NCI-H524 treated with DMSO at 0.1 percent for 48 hours (cell line): ENCODE measurements at places on chromosomes 1 and 21.

GRCh38 chr1:150268340-150268704, 494 bp downstream of the APH1A start:
- no peak for DNase-seq

GRCh38 chr1:221371705-221372104, 370.2 kb downstream of the DUSP10 start:
- DNase-seq: no peak

DNA sequence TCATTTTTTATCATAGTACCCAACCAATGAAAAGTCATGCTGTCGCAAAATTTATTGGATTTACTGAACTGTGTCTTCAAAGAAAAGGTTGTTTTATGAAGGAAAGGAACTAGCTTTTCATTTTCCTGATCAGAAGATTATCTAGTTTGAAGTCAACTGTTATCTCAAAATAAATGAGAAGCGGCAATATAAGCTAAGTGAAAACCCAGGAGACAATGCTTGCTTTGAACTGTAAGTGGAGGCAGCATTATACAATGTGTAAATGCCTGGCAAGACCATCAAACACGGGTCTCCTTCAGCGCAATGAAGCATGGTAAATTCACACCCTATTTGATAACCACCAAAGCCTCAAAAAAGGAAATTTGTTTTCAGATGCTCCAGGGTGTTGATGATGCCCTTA, 134.4 kb upstream of the PTBP2 start:
- DNase-seq: no peak

GRCh38 chr1:182985876-182986275, 32.9 kb upstream of the SHCBP1L start:
- DNase-seq: no peak

- no peak for DNase-seq
Observed at GRCh38 chr1:236002572-236002971, 62.3 kb downstream of the NID1 start.

- DNase-seq: no peak
Observed at GRCh38 chr1:2801046-2801445, 447 bp downstream of the TTC34 start.

GRCh38 chr1:156781585-156782186, 14.4 kb downstream of the PRCC start:
- no peak for DNase-seq

GRCh38 chr21:34817821-34818661, 149.2 kb downstream of the CLIC6 start:
- no peak for DNase-seq

GRCh38 chr1:60695716-60696171, 386.6 kb upstream of the NFIA start:
- no peak for DNase-seq
